ENCODE measurements at places on chromosomes 5 and 9.

DNA sequence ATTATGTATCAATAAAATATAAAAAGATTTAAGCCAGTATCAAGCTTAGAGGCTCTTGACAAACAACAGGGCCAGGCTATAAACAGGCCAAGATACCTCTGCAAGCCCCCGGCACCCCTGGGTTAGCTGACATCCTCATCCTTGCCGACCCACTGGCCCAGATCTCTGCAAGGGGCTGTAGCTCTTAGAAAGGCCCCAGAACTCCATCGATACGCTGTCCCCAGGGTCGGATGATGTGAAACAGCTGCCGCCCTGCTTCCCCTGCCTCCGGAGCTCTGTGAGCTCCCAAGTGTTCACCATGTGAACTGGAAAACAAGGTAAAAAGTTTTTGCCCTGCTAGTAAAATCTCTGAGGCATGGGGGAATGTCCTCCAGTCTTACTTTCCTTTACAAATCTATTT is 20.1 kb downstream of the SH3PXD2B start:
- DNase-seq: no peak

DNA sequence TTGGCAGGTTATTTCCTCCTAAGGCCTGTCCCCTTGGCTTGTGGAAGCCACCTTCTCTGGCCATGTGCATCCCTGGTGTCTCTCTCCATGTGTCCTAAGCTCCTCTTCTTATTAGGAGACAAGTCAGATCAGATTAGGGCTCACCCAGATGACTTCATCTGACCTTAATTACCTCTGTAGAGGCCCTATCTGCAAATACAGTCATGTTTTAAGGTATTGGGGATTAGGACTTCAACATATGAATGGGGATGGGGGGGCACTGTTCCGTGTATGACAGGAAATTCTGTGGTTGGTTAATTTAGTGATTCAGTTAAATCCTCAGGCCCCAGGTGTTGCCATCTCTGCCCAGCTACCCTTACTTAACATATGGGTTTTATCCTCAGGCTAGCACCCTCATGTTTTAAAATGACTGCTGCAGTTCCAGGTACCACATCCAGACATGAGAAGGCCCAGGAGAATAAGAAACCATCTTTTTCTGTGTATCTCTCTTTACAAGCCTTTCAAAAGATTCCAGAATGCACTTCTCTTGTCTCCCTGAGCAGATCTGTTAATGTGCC is 51.9 kb upstream of the RAI14 start:
- no peak for DNase-seq

DNA sequence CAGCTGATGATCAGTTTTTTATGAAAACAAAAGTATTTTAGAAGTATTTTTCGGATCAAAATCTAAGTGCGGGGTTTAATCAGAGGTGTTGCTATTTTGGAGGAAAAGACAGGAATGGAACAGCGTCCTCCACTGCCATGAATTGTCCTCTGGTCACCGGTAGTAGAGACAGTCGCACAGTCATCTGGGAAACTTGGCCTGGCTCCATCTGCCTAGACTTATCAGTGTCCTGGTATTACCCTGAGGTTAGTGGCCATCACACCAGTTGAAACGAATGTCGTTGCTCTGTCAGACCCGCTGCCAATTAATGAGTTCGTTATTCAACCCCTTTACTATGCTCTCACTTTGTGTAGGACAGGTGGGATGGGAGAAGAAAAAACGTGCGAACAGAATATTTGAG is 8.2 kb downstream of the TLX3 start:
- no peak for DNase-seq

GRCh38 chr9:71647094-71647591 is 121.2 kb downstream of the CEMIP2 start:
- peak; percentile 24 for DNase-seq

DNA sequence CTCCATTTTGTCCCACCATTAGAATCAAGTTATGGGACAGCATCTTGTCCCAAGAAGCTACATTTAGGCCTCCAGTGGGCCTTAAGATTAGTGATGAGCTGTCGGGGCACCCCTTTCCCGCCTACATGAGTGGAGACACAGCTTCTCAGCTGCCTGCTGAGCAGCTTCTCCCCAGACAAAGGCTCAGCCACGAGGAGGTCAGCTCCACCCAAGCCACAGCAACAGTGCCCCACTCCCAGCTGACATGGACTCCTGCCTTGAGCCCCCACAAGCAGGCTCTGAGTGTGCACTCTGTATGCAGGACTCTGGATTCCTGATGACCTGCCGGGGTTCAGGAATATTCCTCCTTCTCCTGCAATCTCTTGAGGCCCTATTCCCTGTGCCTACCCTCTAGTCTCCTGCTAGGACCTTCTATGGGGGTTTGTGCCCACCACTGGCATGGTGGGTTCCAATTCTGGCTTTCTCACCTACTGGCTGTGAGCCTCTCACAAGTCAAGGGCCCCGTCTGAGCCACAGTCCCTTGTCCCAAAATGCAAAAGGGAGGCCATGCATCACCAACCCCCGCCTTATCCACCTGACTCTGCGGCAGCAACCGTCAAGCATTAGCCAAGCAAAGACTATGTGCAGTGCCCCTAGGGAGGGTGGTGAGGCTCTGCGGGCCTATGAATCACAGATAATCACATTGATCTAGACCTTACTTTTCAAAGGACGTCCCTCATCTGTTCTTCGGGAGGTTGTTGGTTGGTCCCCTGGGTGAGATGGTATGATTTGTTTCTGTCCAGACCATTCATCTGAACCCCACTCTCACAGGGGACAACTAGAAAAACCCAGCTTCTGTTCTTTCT is 269.1 kb downstream of the MED10 start:
- no peak for DNase-seq

DNA sequence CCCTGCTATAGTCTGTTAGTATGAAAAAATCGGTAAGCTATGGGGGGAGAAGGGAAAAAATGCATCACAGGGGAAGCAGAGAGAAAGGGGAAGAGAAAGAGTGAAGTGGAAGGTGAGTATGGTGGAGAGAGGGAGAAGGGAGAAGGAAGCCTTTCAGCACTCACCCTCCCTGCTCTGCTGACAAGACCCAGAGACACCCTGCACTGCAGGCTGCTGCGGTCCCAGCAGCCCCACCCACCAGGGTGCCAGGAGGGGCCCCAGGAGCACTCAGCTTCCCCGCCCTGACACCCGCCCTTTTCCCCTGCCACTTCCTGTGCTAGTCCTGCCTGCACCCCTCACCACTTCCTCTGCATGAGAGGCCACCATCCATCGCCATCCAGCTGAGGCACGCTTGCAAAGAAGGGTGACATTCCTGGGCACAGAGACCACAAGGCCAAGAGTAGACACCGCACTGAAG is 12.7 kb downstream of the STK10 start:
- DNase-seq: peak; percentile 89

DNA sequence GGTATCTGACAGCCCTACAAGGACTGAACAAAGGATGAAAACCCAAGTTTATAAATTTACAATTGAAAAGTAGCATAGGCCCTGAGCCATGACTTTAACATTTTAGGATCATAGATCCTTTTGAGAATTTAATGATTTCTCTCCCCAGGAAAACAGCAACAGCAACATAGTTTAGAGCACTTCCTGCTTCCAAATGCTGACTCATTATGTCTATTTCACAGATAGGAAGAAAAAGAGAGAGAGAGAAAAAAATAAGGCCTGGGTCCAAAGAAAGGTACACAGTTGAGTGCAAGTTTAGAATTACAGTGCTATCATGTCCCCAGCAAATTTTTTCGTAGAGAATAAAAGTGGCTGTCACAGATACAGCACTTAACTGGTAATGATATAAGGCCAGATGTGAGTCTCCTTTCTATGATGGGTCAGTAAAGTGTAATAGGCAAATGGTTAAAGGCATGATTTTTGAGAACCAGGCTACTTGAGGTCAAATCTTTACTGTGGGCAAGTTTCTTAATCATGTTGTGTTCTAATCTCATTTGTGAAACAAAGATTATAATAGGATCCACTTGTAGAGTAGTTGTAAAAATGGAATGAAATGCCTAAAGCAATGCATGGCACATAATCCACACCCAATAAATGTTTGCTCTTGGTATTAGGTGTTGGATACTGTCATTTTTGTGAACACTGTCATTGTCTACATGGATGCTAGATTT is 12.3 kb upstream of the PPP2R2B start:
- no peak for DNase-seq

DNA sequence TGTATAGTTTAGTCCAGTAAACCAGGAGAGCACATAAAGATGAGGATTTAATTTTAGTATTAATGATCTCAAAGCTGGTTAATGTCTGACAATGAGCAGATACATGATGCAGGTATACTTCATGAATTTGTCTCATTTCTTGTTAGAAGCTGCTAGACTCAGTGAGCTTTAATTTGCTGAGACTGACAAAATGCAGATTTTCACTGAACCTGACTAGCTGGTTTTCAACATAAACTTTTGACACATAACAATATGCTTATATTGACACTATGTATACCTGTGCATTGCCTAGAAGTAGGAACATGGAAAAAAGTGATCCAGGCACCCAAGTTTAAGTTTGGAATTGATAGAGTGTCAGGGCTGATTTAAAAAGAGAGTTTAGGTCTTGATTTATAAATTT is 10.8 kb downstream of the UBLCP1 start:
- DNase-seq: no peak

DNA sequence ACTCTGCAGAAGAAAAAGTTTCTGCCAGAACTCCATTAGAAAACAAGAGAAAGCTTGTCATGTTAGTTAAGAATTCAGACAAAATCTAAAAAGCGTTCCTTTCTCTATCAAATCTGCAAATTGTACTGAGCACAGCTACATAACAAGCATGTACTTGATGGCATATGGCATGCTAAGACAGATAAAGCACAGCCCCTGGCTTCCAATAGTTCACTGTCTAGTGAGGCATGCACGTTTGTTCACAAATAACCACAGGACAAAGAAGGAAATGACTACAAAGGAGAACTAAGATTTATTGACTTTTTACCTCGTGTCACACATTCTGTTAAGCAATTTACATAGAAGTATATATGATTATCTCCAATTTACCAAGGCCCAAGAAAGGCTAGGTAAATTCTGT is 518.2 kb upstream of the TLE4 start:
- no peak for DNase-seq
